Mammary microvascular endothelial cell (primary cell): ENCODE measurements at places on chromosomes 2 and 18. TPM values are rescaled to one million over a fixed set of nuclear protein-coding genes. Genes with fewer than 3 reads are reported as not detected.

The CPO gene
- total RNA-seq = not detected in 2 replicates

The KLHL30 gene
- total RNA-seq = not detected in 2 replicates

The ANKMY1 gene
- 2.8 and 6.5 TPM in 2 replicates for total RNA-seq

The PAIP2B gene
- total RNA-seq = 0.27 and 0.49 TPM in 2 replicates

The RNF152 gene
- 5.9 TPM in 2 replicates for total RNA-seq

The MC5R gene
- total RNA-seq = not detected in 2 replicates

The KIAA2012 gene
- total RNA-seq = not detected in 2 replicates

The DNAH6 gene
- total RNA-seq = under 0.01 and 0.05 TPM in 2 replicates

The SPTBN1 gene
- total RNA-seq = 261 and 276 TPM in 2 replicates

The DSG1 gene
- not detected in 2 replicates for total RNA-seq

The UPP2 gene
- not detected in 2 replicates for total RNA-seq

The GNLY gene
- not detected in 2 replicates for total RNA-seq

The ARL4C gene
- total RNA-seq = 3.3 and 4.1 TPM in 2 replicates

The MALL gene
- total RNA-seq = 171 and 194 TPM in 2 replicates

The TUBA3E gene
- total RNA-seq = not detected in 2 replicates

The IL18R1 gene
- total RNA-seq = 1.00 and 1.3 TPM in 2 replicates

The HTRA2 gene
- 23.4 and 28.8 TPM in 2 replicates for total RNA-seq

The GCG gene
- not detected in 2 replicates for total RNA-seq

The CNGA3 gene
- total RNA-seq = 0.05 TPM in 1 of 2 replicates, not detected in the other

The FBLN7 gene
- 1.9 and 2.2 TPM in 2 replicates for total RNA-seq

The COLEC11 gene
- total RNA-seq = 0.25 TPM in 1 of 2 replicates, not detected in the other

The PRPF40A gene
- total RNA-seq = 81.2 and 90.7 TPM in 2 replicates

The IL1R1 gene
- total RNA-seq = 8.6 and 8.9 TPM in 2 replicates

The LRPPRC gene
- total RNA-seq = 47.4 and 56.6 TPM in 2 replicates

The GALNT3 gene
- 0.30 and 1.2 TPM in 2 replicates for total RNA-seq

The LDLRAD4 gene
- 0.59 and 2.1 TPM in 2 replicates for total RNA-seq

The ECEL1 gene
- total RNA-seq = not detected in 2 replicates

The MAPK4 gene
- not detected in 2 replicates for total RNA-seq

The SPATS2L gene
- total RNA-seq = 75.7 and 76.0 TPM in 2 replicates

The AFG3L2 gene
- 40.3 and 42.5 TPM in 2 replicates for total RNA-seq

The ASPRV1 gene
- total RNA-seq = 0.10 and 0.20 TPM in 2 replicates

The UGT1A7 gene
- not detected in 2 replicates for total RNA-seq

The POTEJ gene
- 0.07 TPM in 1 of 2 replicates, not detected in the other for total RNA-seq

The FEV gene
- total RNA-seq = not detected in 2 replicates

The SNORC gene
- 0.10 and 1.6 TPM in 2 replicates for total RNA-seq

The CTLA4 gene
- total RNA-seq = 0.30 TPM in 1 of 2 replicates, not detected in the other

The PTGR3 gene
- 23.1 and 27.2 TPM in 2 replicates for total RNA-seq

The RTP5 gene
- not detected in 2 replicates for total RNA-seq

The TUBB6 gene
- 1,268 and 1,389 TPM in 2 replicates for total RNA-seq

The INO80D gene
- total RNA-seq = 5.2 and 6.4 TPM in 2 replicates

The TMEM150A gene
- 13.0 and 13.6 TPM in 2 replicates for total RNA-seq

The NT5DC4 gene
- not detected in 2 replicates for total RNA-seq

The GPR45 gene
- total RNA-seq = not detected in 2 replicates

The FZD7 gene
- total RNA-seq = 0.27 TPM in 1 of 2 replicates, not detected in the other

The FAM237A gene
- not detected in 2 replicates for total RNA-seq

The NEB gene
- 0.20 and 0.30 TPM in 2 replicates for total RNA-seq

The SLC9A4 gene
- not detected in 2 replicates for total RNA-seq

The PCGF1 gene
- total RNA-seq = 5.1 and 6.2 TPM in 2 replicates

The ALLC gene
- total RNA-seq = not detected in 2 replicates

The VAPA gene
- total RNA-seq = 175 and 198 TPM in 2 replicates

The ABCB11 gene
- under 0.01 and 0.05 TPM in 2 replicates for total RNA-seq

The GRB14 gene
- 0.33 and 2.6 TPM in 2 replicates for total RNA-seq

The DSEL gene
- 4.7 and 5.9 TPM in 2 replicates for total RNA-seq

The ITGB6 gene
- 0.39 TPM in 1 of 2 replicates, not detected in the other for total RNA-seq

The CDCA7 gene
- 21.0 and 22.5 TPM in 2 replicates for total RNA-seq

The HDLBP gene
- 309 and 346 TPM in 2 replicates for total RNA-seq

The RPE gene
- 83.5 and 100 TPM in 2 replicates for total RNA-seq

The POTEF gene
- total RNA-seq = under 0.01 TPM in 1 of 2 replicates, not detected in the other
